ENCODE measurements at places on chromosomes 12 and 14.

DNA sequence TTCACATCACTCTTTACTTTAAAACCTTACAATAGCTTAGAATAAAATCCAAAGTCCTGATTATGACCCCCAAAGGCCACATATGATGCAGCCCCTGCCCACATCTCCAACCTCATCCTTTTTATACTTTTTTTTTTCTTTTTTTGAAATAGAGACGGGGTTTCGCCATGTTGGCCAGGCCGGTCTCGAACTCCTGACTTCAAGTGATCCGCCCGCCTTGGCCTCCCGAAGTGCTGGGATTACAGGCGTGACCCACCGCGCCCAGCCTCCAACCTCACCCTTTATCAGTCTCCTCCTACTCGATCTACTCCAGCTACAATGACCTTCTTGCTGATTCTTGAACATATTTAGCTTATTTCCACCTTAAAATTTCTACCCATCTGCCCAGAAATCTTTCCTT, 1.2 kb upstream of the MAPKAPK5 start:
- DNase-seq: no peak

DNA sequence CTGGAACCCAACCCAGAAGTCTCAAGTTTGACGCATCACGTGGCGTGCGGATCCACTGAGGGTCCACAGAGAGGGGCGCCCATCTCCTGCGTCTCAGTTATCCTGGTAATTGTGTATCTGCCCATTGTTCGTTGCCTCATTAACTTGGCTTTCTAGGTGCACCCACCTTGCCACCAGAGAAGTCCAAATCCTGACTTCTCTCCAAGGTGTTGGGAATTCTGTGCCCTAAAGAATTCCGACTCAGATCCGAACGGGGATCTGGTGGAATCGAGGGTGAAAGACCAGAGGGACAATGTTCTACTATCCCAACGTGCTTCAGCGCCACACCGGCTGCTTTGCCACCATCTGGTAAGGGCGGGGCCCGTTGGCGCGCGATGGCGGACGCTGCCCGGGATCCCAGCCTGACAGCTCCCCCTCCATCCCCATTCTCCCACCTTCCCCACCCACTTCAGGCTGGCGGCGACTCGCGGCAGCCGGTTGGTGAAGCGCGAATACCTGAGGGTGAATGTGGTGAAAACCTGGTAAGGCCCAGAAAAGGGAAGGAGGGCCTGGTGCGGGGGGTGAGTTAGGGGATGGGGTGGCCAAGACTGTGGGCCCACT, 481 bp downstream of the REC8 start:
- no peak for DNase-seq

DNA sequence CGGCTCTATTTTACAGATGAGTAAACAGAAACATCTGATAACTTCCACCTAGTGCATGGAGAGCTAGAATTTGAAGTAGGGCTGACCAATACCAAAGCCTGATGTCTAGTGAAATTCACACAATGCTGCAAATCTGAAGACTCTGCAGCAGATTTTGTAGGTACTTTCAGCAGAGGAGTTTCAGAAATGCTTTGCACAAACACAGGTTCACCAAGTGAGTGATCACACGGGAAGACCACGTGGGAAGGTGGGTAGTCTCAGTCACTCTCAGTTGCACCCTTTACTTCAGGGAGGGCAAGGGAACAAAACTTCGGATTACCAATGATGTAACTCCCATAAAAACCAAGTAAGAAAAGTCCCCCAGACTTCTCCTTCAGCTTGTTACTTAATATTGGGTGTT, 63.3 kb upstream of the DAAM1 start:
- DNase-seq: no peak

DNA sequence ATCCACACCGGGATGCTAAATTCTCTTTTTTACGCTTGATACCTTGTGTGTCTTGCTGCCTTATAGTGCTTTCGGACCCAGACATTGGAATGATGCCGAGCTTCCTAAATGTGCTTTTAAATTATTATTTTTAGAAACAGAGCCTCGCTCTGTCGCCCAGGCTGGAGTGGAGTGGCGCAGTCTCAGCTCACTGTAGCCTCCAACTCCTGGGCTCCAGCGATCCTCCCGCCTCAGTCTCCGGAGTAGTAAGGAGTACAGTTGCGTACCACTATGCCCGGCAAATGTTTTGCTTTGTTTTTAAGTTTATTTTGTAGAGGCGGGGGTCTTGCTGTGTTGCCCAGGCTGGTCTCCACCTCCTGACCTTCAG, 489 bp upstream of the EML5 start:
- no peak for DNase-seq

DNA sequence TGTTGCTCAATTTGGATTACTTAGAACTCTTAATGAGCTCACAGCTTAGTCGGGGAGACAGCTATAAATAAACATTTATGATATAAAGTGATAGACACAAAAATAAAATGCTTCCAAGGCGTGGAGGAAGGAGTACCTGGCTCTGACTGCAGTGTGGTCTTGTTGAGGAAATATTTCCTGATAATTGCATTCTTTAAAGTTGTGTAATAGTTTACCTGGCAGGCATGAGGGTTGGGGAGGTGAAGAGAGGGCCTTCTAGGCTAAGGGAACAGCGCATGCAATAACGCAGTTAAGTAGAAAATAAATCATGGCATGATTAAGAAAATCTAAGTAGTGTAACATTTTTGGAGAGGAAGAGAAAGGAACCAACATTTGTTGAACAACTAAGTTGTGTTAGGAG, 260.5 kb upstream of the ATP2B1 start:
- DNase-seq: no peak

Measured in GM13976 (cell line).